ENCODE measurements at places on chromosomes 3 and 15.

GRCh38 chr3:28575100-28575745 is 226.6 kb upstream of the AZI2 start:
- H3K27ac ChIP-seq: peak overlapping the region; percentile 75
- H3K4me3 ChIP-seq: peak overlapping the region; percentile 54
- H3K27me3 ChIP-seq: no peaks in the 10 kb centered on the region
- no peaks in the 10 kb centered on the region for H3K36me3 ChIP-seq
- no peaks in the 10 kb centered on the region for H3K4me1 ChIP-seq

GRCh38 chr3:100525753-100526612 is 33.6 kb downstream of the TMEM45A start:
- H3K36me3 ChIP-seq: no peaks in the 10 kb centered on the region
- no peaks in the 10 kb centered on the region for H3K27me3 ChIP-seq

DNA sequence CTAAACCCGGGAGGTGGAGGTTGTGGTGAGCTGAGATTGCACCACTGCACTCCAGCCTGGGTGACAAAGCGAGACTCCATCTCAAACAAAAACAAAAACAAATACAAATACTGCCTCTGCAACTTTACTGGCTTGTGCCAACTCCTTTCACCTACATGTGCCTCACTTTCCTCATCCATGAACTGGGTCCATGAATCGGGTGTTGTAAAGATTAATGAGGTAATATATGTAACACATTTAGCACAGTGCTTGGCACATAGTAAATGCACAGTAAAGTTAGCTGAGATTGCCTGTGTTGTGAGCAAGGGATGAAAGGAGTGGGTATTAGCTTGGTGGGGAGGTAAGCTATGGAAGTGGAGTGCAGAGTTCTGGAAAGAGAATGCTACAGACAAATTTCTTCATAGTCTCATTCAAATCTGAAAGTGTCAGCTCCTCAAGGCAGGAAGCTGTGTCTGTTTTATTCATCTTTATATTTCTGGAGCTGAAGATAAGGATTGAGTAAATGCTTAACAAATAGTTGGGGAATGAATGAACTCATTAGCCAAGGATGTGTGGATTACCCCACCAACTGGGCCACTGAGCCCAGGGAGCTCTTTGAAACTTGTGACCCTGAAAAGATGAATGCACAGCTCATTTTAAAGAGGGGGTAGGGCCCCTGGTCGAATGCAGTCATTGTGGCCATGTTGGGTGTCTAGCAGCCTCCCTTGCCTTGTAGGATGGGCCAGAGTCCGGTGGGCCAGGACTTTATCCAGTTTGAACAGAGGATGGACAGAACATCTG is 7.7 kb upstream of the CDCP1 start:
- no peaks in the 10 kb centered on the region for H3K4me1 ChIP-seq
- no peaks in the 10 kb centered on the region for H3K27me3 ChIP-seq
- no peak overlapping the region for H3K27ac ChIP-seq
- no peak for DNase-seq

DNA sequence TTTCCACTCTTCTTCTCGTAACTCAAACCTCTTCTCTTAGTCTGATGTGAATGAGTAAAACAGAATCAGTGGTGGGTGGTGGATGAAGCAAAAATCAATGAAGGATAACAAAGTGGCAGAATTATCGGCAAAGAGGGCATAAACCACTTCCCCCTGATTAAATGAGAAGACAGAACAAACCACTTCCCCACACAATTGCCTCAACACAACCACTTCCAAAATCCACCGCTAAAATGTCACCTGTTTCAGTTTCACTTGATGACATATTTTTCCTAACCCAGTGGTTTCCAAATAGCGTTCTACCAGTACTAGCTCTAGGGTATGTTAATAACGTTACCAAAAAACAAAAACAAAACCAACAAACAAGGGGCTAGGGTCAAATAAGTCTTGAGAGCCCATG is 478.7 kb upstream of the WNT5A start:
- no peaks in the 10 kb centered on the region for H3K27me3 ChIP-seq
- no peak overlapping the region for H3K4me3 ChIP-seq
- no peaks in the 10 kb centered on the region for H3K4me1 ChIP-seq
- no peaks in the 10 kb centered on the region for H3K36me3 ChIP-seq
- no peak for DNase-seq

GRCh38 chr15:74318376-74319137 is 48.9 kb downstream of the CYP11A1 start:
- DNase-seq: no peak
- no peaks in the 10 kb centered on the region for H3K27me3 ChIP-seq
- H3K4me3 ChIP-seq: no peak overlapping the region
- no peaks in the 10 kb centered on the region for H3K36me3 ChIP-seq

- H3K27ac ChIP-seq: no peak overlapping the region
- no peak overlapping the region for H3K4me3 ChIP-seq
- no peaks in the 10 kb centered on the region for H3K27me3 ChIP-seq
- H3K4me1 ChIP-seq: no peaks in the 10 kb centered on the region
- no peak for DNase-seq
- peaks cover 35% of the 10 kb centered on the region for H3K36me3 ChIP-seq
These were observed 18.8 kb downstream of the CXCR6 start for GRCh38 chr3:45962033-45962432.

DNA sequence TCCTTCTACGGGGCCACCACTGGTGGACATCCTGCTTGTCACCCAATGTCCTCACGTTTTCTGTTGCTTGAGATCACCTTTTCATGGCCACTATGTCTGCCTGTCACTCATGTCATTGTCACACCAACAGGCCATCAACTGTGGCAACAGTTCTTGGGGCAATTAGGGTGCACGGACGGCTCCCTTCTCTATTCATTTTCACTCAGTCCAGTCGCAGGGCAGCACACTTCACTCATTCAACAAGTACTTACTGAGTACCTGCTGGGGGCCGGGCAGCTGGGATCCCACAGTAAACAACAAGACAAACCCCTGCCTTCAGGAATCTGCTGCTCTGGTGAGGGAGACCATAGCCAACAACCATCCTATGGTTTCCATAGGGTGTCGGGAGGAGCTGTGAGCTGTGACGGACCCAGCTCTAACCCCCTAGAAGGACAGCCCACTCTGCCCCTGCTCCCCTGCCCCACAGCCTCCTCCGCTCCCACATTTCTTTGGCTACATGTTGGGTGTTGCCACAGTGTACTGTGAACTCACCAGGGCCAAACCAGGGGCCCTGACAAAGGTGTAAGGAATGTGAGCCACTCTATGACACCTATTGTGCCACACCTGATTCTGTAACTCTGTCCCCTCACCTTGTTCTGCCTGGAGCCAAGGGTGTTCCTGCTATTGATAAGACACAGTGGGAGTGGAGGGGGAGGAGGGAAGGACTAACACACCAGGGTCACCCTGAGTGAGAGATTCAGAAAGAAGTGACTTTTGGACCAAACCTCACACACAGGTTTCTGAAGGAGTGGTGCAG is 1.9 kb downstream of the VILL start:
- H3K27me3 ChIP-seq: no peaks in the 10 kb centered on the region
- DNase-seq: no peak
- peaks cover 2% of the 10 kb centered on the region for H3K4me1 ChIP-seq
- H3K27ac ChIP-seq: peak overlapping the region; percentile 81
- H3K36me3 ChIP-seq: no peaks in the 10 kb centered on the region
- no peak overlapping the region for H3K4me3 ChIP-seq

DNA sequence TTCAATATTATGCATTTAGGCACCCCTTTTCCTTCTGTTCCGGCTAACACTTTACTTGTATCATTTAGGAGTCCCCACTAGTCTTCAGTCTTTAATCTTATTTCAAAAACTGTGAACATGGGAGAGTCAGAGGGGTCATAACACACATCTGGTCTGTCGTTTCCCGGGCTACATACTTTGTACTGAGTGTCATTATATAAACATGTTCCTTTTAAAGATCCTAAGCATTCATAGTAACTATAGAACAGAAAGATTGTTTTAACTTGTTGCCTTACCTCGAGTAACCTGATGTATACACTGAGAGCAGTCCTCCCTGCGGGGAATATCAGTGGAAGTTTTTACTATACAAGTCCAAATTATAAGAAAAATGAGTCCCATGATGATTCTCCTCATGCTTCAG is 78.2 kb upstream of the VEPH1 start:
- H3K27me3 ChIP-seq: no peaks in the 10 kb centered on the region
- no peak overlapping the region for H3K4me3 ChIP-seq
- no peaks in the 10 kb centered on the region for H3K4me1 ChIP-seq

GRCh38 chr3:30253832-30254231 is 352.6 kb upstream of the TGFBR2 start:
- no peak for DNase-seq
- H3K4me1 ChIP-seq: no peaks in the 10 kb centered on the region
- no peaks in the 10 kb centered on the region for H3K36me3 ChIP-seq
- no peak overlapping the region for H3K4me3 ChIP-seq

DNA sequence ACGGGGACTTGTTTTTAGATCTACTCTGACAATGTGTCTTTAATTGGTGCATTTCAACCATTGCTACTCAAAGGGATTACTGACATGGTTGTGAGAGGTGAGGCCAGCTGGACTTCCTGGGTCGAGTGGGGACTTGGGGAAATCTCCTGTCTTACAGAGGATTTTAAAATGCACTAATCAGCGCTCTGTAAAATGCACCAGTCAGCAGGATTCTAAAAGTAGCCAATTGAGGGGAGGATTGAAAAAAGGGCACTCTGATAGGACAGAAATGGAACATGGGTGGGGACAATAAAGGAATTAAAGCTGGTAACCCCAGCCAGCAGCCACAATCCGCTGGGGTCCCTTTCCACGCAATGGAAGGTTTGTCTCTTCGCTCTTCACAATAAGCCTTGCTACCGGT is 122.5 kb upstream of the SNRPN start:
- no peak overlapping the region for H3K27ac ChIP-seq
- DNase-seq: no peak
- H3K27me3 ChIP-seq: no peaks in the 10 kb centered on the region
- H3K4me3 ChIP-seq: no peak overlapping the region
- H3K4me1 ChIP-seq: no peaks in the 10 kb centered on the region

GRCh38 chr15:91407269-91407889 is 307.3 kb downstream of the SV2B start:
- no peaks in the 10 kb centered on the region for H3K27me3 ChIP-seq
- no peaks in the 10 kb centered on the region for H3K36me3 ChIP-seq
- H3K27ac ChIP-seq: no peak overlapping the region
- DNase-seq: no peak
- no peak overlapping the region for H3K4me3 ChIP-seq
- no peaks in the 10 kb centered on the region for H3K4me1 ChIP-seq

DNA sequence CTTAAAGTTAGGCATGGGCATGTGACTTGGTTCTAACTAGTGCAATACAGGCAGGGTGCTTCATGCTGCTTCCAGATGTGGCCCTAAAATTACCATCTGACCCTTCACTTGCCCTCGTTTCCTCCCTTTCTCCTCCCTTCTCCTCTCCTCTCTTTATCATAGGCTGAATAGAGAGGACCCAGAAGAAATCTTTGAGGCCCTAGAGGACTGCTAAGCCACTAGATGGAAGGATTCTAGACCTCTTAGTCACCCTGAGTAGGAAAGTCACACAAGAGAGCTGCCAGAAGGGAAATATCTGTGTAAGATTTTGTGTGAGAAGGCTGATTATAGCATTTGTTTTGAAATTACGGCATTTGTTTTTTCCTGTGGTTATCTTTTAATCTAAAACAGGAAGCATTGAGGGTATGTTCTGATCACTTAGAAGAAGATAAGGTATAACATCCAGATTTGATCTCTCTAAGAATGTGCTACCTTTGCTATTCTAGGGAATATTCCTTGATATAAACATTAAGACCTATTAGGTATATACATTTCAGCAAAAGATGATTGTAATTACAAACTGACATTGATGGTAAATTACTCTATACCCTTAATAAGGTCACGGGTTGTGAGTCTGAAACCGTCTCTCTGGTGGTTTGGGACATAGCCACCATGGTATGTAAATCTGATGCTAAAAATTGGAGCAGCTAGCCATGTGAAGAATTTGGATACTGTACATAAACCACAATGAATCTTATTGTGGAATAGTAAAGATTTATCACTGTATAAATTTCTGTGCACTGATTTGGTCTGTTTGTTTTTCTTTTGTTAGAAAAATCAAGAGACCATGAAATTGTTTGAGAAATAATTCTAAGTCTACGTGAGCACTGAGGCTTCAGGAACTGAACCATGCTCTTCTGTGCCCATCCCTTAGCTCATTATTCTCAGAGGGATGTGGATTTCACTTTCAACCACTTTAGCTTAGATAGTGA is 84.1 kb downstream of the TP63 start:
- DNase-seq: no peak
- no peaks in the 10 kb centered on the region for H3K4me1 ChIP-seq

- no peaks in the 10 kb centered on the region for H3K27me3 ChIP-seq
- H3K4me1 ChIP-seq: no peaks in the 10 kb centered on the region
These were observed 83.8 kb downstream of the PRICKLE2 start for GRCh38 chr3:64141476-64141875.

GRCh38 chr15:66433726-66434125 is 47.0 kb downstream of the MAP2K1 start:
- DNase-seq: no peak
- H3K4me3 ChIP-seq: no peak overlapping the region
- H3K36me3 ChIP-seq: no peaks in the 10 kb centered on the region
- H3K27ac ChIP-seq: no peak overlapping the region

GRCh38 chr3:131048030-131048429 is 21.4 kb downstream of the NEK11 start:
- H3K27ac ChIP-seq: no peak overlapping the region
- H3K4me1 ChIP-seq: no peaks in the 10 kb centered on the region

- DNase-seq: no peak
- no peak overlapping the region for H3K4me3 ChIP-seq
- no peak overlapping the region for H3K27ac ChIP-seq
These were observed 154.9 kb upstream of the ANKRD28 start for GRCh38 chr3:15952543-15953175.

DNA sequence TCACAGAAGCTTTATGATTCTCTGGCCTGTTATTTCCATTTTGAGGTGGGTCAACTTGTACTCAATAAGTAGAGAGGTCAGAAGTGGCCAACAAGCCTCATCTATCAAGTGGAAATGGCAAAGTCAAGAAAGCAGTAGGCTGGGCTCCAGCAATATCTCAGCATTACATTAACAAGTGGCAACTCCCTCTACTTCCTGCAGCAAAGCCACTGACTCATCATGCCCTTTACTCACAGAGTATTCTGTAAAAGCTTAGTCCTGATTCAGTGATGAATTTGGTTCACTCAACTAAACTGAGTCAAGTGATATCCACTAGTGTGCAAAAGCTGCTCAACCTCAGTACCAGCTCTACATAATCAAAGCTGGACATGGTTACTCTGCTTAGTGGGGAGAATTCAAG is 954.6 kb downstream of the EPHA3 start:
- no peaks in the 10 kb centered on the region for H3K4me1 ChIP-seq
- no peaks in the 10 kb centered on the region for H3K27me3 ChIP-seq
- no peak for DNase-seq
- no peaks in the 10 kb centered on the region for H3K36me3 ChIP-seq

DNA sequence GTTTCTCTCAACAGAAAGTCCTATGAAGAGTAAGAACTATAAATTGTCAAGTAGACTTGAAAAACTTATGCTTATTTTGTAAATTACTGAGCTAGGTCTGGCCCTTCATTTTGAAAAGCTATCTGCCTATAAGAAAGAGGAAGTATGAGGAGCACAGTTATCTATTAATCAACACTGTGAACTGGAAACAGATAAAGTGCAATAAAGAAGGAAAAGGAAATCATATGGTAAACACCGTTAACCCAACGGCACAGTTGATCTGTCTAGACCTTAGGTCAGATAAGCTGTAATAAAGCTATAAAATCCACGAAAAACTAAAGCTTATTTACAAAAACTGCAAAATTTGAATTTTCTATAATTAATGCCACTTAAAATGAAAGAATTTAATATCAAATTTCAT is 242.5 kb downstream of the ZBTB20 start:
- H3K27me3 ChIP-seq: no peaks in the 10 kb centered on the region
- no peaks in the 10 kb centered on the region for H3K4me1 ChIP-seq
- peak overlapping the region; percentile 48 for H3K27ac ChIP-seq
- no peaks in the 10 kb centered on the region for H3K36me3 ChIP-seq
- H3K4me3 ChIP-seq: no peak overlapping the region
- DNase-seq: no peak

Data from prostate gland (tissue), 2 donors.